ENCODE measurements at places on chromosomes 1 and 21.
A peak's percentile ranks its signal among the peaks of the same experiment; 100 is the strongest.

DNA sequence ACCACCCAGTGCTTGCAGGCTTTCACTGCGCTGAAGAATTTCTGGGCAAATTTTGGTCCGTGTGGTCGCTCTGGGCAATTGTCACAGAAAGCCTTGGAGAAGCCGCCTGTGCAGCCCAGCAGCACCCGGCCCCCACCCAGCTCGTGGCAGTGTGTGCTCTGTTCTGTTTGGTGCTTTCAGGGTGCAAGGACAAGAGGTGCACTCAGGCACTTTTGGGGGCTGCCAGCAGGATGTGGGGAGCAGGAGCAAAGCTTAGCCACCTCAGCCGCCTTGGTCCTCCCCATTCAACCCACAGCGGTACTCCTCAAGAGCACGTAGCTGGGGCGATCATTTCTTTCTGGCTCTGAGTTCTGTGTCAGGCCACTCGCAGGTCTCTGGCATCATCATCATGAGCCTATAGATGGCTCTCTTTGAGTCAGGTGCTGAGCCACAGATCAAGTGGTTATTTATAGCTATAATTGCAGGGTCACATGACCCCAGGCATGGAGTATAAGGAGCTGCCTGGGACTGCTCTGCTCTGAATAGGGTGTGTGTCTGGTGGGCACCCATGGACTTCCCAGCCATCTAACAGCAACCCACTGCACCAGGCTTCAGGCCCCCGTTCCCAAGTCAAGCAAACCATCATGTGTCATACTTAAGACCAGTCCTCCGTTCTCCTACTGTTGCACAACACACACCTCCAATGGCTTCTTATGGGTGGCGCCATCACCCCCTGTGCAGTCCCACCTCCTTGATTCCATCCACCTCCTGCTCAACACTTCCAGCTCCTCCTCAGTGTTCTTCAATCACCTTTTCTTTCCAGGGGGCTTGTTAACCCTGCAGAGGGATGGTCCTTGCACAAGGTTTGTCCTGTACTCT, 18.1 kb upstream of the TENT5C start:
- DNase-seq: no peak

DNA sequence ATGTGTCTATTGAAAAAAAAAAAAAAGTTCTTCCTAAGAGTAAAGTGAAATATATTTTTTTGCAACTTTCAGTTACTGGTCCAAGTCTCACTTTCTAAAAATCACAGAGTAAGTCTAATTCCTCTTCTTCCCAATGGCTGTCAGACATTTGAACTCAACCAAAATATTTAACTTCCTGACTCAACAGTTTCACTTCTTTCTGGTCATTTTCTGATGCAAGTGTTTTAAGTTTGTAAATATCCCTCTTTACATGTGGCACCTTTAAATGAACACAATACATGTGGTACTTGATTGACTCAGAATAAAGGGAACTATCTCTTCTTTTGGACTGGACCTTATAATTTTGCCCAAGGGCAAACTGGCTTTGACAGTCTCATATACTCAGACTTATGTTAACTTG, 76.7 kb downstream of the ASH1L start:
- peak; percentile 22 for DNase-seq

DNA sequence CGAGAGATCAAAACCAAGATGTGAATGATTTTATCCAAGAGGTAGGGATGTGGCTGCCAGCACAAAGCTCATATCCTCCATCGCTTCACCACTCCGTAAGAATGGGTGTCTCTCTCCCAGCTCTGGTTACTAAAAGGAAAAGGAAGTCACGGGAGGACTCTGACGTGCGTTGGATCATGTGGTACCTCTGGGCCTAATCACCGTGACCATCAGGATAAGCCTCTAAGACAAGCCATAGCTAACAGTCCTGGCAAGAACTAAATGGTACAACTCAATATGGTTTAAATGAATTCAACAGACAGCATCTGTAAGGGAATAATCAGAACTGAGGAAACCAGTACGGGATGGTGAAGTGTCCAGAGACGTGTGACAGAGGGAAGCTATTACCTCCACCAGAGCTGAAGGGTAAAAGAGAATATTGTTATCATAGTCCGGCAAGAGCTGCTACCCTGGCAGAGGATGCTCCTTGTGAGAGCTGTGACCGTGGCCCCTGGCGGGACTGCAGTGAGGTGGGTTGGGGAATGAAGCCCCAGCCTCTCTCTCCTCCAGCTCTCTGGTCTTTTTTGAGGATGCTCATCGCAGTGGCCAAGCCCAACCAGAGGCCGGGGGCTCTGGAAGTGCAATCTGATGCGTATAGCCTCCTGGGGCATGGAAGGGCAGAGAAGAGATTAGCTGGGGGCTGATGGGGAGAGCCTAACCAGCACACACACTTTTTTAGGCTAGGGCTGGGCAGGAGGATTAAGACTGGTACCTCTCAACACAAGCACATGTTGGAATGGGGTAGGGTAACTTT, 54.2 kb downstream of the KIAA1614 start:
- DNase-seq: no peak

GRCh38 chr1:199163670-199164069, 524.8 kb downstream of the PTPRC start:
- no peak for DNase-seq

- DNase-seq: no peak
These were observed 16.0 kb downstream of the SPAG17 start for GRCh38 chr1:118169016-118169415.

DNA sequence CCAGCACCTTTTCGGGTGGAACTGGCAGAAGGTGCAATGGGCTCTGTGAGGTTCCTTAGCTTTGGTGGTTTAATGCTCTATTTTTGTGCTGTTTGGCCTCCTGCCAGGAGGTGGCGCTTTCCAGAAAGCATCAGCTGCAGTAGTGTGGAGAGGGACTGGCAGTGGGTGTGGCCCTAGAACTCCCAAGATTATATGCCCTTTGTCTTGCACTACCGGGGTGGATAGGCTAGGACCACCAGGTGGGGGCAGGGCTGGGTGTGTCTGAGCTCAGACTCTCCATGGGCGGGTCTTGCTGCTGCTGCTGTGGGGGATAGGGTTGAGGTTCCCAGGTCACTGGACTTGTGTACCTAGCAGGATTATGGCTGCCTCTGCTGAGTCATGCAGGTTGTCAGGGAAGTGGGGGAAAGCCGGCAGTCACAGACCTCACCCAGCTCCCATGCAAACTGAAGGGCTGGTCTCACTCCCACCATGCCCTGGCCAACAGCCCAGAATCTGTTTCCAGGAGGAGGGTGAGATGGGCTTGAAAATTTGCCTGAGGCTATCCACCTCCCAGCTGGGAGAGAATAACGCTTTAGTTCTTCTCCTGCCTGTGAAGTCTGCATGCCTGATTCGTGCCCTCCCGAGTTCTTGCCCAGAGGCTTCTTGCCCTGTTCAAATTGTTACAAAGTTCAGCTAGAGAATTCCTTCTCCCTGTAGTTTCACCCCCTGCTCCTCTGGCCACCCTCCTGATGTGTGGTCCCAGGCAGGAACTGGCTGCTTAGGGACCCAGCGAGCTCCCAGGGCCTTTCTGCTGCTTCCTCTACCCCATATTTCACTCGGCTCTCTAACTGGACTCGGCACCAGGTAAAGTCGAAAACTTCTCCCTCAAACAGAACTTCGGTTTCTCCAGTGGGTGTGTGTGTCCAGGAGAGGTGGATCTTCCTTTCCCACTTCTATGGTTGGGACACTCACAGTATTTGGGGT, 76.5 kb upstream of the BTG3 start:
- peak; percentile 37 for DNase-seq

DNA sequence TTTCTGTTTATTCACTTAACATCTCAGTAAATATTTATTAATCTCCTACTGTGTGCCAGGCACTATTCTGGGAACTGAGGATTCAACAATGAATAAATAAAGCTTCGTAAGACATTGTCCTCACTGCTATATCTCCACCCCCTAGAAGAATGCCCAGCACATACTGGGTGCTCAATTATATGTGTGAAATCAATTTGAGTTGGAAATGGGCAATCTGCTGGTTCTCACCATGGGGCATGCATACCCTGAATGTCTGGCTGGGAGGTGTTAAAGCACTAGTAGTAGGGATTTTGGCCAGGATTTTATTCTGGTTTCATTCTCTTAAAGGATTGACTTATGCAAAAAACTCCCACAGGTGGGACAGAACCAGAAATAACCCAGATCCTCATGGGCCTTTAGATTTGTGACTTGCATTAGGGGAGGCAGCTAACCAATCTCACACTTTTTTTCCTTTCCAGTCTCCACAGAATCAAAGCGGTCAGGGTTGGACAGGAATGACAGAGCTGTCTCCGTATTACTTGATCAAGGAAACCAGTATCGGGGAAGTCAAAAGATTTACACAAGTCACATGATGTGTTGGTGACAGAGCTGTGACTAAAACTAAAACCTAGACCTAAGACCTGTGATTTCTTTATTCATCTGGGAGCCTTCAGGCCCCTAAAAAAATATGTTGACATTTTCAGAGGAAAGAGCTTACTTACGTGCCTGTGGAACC, 12.8 kb downstream of the GFI1 start:
- peak; percentile 25 for DNase-seq

- no peak for DNase-seq
These were observed 90.0 kb upstream of the TLR5 start for GRCh38 chr1:223233019-223233409.

DNA sequence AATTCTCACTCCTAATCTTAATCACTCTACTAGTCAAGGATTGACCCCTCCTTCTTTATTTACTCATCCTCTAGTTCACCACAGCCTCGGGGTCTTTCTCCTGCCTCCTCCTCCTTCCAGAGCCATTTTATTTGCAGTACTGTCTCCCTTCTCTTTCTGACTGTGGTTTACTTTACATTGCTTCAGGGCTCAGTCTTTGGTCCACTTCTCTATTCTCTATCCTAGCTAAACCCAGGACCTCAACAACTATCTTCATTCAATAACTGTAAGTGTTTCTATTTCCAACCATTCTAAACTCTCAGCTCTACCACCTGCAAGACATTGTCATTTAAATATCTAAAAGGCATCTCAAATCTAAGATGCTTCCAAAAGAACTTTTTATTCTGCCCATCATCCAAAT, 493.8 kb downstream of the TTLL7 start:
- no peak for DNase-seq

DNA sequence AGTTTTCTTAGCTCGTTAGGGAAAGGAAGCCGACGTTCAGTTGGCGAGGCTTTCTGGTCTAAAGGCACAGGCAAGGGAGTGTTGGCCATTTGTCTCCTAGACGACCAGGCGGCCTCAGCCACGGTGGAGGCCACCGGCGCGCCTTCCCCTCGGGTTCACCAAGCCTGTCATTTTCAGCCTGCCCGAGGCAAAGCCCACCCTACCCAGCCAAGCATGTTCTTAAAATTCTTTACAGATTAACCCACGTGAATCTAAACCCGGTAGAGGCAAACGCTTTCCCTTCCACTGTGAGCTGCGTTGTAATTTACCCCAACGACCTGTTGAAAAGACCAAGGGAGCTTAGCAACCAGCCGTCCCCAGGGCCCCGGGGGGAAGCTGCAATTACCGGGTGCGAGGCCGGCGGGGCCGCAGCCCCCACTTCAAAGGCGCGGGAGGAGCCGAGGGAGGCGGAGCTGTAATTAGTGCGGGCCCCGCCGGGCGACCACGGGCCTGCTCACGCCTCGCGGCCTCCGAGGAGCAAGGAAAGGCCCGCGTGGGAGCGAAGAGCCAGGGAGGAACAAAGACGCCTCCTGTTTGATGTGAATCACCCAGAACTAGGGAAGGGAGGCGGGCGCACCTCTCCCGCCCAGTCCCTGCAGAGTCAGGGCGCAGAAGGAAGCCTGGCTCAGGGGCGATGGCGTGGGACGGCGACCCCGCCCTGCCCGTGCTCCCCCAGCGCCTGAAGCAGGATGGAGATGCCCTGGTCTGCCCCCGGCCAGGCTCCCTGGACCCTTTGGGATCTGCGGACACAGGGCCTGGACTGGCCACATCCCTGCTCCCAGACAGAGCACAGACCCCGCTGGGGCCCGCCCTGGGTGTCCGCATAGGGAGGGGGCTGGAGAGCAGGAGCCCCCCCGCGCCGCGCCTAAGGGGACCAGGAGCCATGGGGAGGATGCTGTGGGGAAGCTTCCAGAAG, 12.1 kb upstream of the TSPEAR start:
- no peak for DNase-seq

GRCh38 chr1:2834741-2835564, 33.5 kb upstream of the TTC34 start:
- no peak for DNase-seq

DNA sequence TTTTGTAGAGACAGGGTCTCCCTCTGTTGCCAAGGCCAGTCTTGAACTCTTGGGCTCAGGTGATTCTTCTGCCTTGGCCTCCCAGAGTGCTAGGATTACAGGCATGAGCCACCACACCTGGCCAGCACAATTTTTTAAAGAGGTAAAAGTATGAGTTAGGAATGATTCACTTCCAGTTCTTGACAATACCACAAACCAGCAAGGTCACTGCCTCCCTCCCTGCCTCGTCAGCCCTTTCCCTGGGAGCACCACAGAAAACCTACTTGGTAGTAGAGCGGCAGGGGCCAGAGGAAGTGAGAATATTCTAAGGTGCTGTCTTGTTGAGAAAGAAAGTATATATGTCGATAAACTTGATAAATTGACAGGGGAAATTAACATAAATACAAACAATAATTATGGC, 10.8 kb upstream of the CDA start:
- no peak for DNase-seq

GRCh38 chr1:111600886-111601386, 18.7 kb upstream of the RAP1A start:
- peak; percentile 80 for DNase-seq

- DNase-seq: no peak
These were observed 23.7 kb upstream of the EDARADD start for GRCh38 chr1:236370420-236370819.

- DNase-seq: no peak
These were observed 6.1 kb upstream of the ZNF362 start for GRCh38 chr1:33250217-33250616.

GRCh38 chr1:29767088-29767685, 530.9 kb downstream of the PTPRU start:
- DNase-seq: no peak

- no peak for DNase-seq
These were observed 410.1 kb downstream of the BRINP3 start for GRCh38 chr1:190067592-190067991.

GRCh38 chr1:46309401-46310159, 6.1 kb downstream of the UQCRH start:
- DNase-seq: no peak

- no peak for DNase-seq
These were observed 3.9 kb downstream of the CLDN19 start for GRCh38 chr1:42736152-42736551.

GRCh38 chr21:14553422-14553821, 7.3 kb upstream of the SAMSN1 start:
- no peak for DNase-seq

GRCh38 chr1:63797056-63797726, 23.4 kb downstream of the ROR1 start:
- DNase-seq: no peak

- no peak for DNase-seq
These were observed 73.5 kb downstream of the ASTN1 start for GRCh38 chr1:177091040-177091439.

All from GM06990 (cell line).